ENCODE measurements at places on chromosomes 5 and 9.
A peak's percentile ranks its signal among the peaks of the same experiment; 100 is the strongest.

DNA sequence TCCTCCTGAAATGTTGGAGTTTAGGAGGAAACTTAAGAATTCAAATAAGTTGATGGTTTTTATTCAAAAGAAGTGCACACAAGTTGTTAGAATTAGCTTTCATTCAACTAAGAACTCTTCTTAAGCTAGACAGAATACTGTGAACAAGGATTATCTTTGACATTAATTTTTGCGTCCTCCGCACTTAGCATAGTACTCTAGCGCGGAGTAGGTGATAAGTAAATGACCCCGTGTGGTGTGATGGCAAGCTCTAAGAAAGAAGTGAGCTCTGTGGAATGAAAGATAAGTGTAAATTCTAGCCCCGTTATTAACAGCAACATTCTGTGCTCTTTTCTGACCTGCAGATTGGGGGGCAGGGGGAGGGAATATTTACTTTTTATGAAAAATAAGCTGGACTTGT, 1.0 kb downstream of the BRIX1 start:
- no peak for DNase-seq

DNA sequence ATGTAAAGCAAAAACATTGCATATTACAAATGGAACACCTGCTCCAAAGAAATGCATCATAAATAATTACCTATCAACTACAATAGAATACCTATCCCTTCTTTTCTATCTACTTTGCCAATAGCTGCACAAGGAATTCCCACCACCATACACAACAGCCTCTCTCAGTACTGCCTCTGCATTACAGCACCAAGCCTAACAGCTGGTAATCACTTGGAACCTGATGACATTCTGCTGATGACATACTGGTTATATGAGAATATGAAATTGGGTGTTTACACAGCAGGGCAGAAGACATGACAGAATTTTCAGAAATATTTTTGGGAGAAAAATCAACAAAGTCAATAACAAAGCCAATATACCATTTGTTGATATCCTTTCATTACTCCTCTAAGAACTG, 43.2 kb downstream of the PSMB7 start:
- no peak for DNase-seq

DNA sequence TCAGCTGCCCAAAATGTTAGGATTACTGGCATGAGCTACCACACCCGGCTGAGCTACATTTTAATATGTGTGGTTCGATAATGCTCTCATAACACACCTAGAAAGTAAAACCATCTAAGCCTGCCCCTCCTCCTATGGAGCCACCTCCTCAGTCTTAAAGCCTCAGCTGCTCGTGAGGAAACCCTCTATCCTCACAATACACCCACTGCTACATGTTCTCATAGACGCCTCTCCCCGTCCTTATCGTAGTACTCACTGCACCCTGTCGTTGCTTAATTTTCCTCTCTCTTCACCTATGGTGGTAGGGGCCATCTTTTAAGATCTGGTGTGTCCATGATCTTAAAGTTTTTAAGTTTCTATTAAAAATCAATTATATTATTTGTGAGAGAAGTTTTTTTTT, 72.9 kb downstream of the RCL1 start:
- DNase-seq = no peak

DNA sequence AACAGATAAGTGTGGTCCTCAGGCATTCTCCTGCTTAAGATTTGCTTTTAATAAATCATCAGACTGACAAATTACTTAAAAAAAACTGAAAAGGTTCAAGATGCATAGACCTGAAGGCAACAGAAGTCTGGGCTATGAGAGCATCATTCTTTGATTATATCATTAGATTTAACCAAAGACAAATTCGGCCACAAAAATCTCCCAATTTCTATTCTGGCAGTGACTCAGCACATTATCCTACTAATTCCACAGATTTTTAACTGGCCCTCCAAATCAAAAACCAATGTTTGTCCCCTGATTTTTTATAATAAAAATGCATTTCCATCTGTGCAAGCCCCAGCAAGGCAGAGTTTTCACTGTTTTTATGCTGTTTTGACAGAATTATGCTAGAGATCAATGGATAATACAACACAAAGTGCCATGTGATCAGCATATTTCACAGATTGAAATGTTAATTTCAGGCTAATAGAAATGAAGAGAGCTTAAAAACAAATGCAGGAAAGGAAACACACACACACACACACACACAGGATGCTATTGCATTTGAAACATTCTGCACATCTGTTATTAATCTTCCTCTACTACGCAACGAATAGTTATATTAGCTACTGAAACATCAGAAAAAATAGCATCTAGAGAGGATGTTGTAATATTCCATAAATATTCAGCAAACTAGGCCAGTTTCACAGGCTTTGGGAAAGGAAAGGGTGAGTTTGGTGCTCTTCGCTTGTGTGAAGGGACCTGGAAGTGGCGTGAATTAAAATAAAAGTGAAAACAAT, 177.6 kb upstream of the ST8SIA4 start:
- DNase-seq = no peak

DNA sequence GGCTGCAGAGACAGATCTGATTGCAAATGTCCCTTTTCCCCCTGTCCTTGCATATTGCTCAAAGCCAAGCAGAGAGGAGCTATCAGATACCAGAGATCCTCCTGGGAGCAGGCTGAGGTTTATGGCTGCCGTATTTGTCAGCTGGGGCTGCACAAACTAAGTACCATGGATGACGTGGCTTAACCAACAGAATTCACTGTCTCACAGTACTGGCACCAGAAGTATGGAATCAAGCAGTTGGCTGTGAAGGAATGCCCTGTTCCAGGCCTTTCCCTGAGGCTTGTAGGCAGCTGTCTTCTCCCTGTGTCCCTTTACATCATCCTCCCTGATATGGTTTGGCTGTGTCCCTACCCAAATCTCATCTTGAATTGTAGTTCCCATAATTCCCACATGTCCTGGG, 2.6 kb downstream of the CFAP90 start:
- no peak for DNase-seq

DNA sequence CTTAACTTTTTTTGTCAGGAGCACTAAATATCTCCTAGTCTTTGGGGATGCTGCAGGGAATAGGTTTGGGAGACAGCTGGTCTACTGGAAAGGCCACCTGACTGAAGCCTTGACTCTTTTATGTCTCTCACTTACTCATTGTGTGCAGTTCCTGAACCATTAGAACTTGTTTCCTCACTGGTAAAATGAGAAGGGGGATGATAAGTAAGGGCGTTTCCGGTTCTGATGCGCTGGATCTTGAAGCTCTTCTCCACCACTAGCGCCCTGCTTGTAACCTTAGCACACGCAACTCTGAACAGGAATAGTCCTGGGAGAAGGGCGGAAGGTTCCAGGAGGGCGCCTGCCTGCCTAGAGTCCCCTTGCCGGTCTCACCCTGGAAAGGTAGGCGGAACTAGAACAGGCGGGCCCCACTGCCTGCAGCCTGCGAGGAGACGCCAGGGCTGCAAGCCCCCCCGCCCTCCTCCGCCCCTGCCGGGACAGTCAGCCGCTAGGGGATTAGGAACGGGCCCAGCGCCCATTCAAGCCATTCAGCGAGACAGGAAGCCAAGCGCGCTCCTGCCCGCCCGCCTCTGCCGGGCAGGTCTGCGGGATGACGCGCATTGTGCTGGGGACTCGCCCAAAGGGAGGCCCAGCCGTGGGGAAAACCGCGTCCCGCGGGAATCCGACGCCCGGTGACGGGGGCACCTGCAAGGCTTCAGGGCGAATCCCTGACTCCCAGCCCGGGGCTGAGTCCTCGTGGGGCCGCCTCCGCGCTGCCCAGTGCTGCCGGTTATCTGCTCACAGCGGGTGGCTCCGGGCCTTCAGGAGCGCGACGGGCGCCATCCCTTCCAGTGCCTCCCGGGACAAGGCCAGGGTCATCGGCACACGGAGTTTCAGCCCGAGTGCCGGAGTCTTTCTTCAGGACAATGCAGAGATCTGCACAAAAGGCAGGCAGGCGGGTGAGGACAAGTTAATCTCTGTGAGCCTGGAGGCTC, 44.0 kb upstream of the XPA start:
- DNase-seq = peak; percentile 67

DNA sequence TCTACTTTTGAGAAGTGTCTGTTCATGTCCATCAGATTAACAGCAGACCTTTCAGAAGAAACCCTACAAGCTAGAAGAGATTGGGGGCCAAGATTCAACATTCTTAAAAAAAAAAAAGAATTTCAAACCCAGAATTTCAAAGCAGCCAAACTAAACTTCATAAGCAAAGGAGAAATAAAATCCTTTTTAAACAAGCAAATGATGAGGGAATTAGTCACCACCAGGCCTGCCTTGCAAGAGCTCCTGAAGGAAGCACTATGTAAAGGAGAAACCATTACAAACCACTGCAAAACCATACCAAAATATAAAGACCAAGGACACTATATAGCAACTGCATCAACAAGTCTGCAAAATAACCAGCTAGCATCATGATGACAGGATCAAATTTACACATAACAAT, 124.6 kb upstream of the PDE4D start:
- no peak for DNase-seq
